ENCODE measurements at places on chromosomes 3 and 15.
A peak's percentile ranks its signal among the peaks of the same experiment; 100 is the strongest.

GRCh38 chr15:52405856-52406255, 110.3 kb upstream of the MYO5C start:
- no peak for DNase-seq

DNA sequence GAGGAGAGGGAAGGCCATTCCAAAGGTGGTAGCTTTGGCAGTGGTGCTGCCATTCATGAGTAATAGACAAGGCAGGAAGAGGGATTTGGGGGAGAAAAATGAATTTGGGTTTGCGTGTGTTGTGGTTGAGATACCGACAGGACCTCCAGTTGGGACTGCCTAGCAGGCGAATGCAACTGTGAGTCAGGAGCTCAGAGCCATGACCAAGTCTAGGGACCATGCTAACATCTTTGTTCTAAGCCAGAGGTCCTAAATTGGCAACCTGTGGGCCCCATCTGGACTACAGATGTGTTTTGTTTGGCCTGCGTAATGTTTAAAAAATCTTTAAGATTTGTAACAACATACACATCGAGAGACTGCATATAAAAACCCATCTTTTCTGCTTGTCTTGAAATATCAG, 61.6 kb downstream of the SAMMSON start:
- no peak for DNase-seq

- DNase-seq: no peak
Measured at GRCh38 chr3:116897382-116897781, 187.8 kb downstream of the TUSC7 start.

- peak; percentile 66 for DNase-seq
Measured at GRCh38 chr3:194485881-194486539, 792 bp downstream of the ATP13A3 start.

- no peak for DNase-seq
Measured at GRCh38 chr15:55770261-55770660, 27.3 kb upstream of the PRTG start.

DNA sequence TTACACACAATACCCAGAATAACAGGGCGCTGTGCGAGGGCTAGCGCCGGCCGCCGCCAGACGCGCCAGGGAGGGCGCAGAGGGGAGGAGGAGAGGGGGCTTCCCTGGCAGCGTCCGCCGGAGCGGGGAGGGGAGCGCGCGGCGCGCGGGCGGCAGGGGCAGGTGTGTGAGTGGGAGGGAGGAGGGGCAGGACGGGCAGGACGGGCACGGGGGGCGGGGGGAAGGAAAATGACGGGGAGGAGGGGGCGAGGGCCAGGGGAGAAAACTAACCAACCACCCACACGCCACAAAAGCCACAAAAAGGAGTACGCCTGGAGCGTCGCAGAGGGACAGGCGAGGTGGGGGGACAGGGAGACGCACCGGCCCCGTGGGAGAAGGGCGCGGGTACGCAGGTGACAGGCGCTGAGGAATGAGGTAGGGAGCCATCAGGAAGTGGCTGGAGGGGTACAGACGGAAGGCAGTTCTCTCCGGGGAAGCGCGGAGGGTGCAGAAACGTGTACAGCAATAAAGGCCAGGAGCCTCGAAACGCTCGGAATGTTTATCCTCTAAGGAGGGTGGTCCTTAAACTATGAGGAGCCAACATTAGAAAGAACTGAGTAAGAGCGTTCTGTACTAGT, 610 bp upstream of the SATB1 start:
- DNase-seq: peak; percentile 75

DNA sequence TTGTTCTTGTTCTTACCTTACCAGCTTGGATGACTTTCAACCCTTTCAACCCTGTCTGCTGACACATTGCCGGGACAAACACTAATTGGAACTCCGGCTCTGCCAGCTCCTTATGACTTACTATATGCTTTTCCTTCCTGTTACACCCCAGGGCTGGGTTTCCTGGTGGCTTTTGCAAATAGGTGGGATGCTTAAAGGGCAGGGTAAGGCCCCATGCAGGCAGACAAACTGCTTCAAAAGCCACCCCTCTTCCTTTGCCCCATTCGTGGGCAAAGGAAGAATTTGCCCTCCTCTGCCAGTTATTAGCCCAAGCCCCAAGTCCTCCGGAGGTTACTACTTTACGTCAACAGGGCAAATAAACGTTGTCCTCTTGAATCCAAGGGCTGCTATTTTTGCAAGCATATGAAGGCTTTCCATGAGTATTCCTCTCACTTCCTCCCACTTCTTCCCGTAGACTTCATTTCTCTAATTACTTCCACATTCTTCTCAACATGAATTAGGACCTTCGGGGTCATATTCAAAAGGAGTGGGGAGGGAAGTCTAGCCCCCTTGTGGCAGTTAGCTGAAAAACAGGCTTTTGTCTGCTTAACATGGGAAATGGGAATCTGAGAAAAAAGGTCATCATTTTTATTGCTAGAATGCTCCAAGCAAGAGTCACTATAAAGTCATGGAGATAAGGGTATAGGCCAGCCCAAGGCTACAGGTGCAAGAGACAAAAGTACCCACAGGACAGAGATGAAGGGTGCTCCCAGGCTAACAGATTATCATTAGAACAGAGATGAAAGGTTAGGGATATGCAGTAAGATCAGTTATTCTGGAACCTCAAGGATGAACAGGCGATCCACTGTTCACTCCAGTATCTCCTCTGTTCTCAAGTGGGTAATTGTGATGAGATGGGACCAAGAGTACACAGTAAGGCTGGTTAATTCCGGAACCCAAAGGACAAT, 56.3 kb upstream of the FSTL1 start:
- DNase-seq: no peak

DNA sequence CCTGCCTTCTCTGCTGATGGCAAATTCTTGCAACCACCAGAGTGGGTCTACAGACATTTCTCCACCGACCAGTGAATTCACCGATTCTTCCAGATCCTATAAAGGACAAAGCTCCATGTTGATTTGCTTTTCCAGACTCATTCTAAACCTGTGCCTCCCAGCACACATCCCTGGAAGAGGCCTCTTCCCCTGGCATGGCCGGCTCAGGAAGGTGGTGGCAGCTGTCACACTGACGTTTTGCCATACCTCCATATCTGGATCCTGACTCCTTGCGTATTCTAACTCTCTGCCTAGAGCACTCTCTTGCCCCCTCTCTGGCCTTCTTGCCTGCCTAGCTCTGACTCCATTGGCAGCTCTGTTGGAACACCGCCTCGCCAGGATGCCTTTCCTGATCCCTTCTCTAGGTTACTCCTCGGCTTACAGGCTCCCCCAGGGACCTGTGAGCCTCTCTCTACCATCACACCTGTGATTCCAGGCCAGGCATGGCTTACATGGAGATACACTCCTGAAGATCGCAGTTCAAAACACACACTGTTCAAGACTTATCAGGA, 31.0 kb downstream of the SLCO2A1 start:
- DNase-seq: no peak

DNA sequence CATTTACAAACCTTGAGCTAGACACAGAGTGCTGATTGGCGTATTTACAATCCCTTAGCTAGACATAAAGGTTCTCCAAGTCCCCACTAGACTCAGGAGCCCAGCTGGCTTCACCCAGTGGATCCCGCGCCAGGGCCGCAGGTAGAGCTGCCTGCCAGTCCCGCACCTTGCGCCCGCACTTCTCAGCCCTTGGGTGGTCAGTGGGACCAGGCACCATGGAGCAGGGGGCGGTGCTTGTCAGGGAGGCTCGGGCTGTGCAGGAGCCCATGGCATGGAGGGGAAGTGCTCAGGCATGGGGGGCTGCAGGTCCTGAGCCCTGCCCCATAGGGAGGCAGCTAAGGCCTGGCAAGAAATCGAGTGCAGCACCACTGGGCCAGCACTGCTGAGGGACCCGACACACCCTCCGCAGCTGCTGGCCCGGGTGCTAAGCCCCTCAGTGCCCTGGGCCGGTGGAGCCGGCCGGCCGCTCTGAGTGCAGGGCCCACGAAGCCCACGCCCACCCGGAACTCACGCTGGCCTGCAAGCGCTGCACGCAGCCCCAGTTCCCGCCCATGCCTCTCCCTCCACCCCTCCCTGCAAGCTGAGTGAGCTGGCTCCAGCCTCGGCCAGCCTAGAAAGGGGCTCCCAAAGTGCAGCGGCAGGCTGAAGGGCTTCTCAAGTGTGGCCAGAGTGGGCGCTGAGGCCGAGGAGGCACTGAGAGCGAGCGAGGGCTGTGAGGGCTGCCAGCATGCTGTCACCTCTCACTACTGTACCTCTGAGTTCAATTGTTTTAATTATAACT, 1213.9 kb downstream of the OTOL1 start:
- DNase-seq: peak; percentile 48

DNA sequence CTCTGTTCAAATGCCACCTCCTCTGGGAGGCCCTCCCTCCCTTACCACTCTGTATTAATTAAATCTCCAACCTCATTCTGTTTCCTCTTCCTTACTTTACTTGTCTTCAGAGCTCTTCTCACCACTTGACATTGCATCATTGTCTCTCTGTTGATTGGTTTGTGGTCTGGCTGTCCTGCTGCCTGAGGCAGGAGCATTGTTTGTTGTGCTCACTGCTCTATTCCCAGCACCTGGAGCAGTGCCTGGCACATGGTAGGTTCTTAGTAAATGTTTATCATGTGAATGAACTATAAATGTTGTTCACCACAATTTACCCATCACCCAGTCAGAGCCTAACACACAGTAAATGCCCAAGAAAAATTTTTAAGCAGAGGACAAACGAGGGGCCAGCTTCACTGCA, 6.7 kb upstream of the BFSP2 start:
- DNase-seq: no peak

- DNase-seq: no peak
Measured at GRCh38 chr3:55621648-55622047, 134.5 kb upstream of the WNT5A start.

DNA sequence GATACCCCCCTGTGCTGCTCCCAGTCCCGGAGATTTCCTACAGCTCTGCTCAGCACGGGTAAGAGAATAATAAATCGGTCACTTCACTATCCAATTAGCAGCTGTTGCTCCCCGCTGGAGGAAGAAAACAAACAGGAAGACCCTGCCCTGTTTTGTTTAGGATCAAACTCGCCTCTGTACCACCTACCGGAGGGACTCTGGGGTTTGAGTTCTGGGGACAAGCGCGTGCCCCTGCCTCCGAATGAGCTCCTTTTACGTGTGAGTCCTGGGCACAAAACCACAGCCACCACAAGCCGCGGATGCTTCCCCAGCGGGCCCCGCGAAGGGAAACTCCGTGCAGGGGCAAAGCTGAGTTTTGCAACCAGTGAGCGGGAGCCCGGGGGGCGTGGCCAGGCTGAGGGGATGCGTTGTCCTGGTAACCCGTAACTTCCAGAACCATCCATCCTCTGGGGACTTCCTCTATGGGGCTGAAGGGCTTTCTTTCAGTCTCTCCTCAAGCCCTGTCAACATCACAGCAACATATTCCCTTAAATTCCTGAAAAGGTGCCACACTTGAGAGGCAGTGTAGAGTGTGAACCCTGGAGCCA, 315.7 kb upstream of the PROK2 start:
- peak; percentile 89 for DNase-seq

DNA sequence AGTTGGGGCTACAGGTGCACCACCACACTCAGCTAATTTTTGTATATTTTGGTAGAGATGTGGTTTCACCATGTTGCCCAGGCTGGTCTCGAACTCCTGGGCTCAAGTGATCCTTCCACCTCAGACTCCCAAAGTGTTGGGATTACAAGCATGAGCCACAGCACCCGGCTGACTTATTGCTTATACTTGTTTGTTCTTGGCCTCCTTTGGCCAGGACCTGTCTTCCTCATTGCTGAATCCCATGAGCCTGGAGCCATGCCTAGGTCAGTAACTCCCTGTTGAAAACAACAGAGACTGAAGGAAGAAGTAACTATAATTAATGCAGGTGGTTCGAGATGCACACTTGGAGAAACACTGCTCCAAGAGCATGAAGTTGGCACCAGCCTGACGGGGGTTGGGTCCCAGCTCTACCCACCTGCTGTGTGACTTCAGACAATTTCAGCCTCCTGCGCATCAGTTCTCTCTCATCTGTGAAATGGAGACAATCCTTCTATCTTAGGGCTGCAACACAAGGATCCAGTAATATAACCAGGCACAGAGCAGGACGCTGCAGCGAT, 38.9 kb downstream of the CPN2 start:
- no peak for DNase-seq

DNA sequence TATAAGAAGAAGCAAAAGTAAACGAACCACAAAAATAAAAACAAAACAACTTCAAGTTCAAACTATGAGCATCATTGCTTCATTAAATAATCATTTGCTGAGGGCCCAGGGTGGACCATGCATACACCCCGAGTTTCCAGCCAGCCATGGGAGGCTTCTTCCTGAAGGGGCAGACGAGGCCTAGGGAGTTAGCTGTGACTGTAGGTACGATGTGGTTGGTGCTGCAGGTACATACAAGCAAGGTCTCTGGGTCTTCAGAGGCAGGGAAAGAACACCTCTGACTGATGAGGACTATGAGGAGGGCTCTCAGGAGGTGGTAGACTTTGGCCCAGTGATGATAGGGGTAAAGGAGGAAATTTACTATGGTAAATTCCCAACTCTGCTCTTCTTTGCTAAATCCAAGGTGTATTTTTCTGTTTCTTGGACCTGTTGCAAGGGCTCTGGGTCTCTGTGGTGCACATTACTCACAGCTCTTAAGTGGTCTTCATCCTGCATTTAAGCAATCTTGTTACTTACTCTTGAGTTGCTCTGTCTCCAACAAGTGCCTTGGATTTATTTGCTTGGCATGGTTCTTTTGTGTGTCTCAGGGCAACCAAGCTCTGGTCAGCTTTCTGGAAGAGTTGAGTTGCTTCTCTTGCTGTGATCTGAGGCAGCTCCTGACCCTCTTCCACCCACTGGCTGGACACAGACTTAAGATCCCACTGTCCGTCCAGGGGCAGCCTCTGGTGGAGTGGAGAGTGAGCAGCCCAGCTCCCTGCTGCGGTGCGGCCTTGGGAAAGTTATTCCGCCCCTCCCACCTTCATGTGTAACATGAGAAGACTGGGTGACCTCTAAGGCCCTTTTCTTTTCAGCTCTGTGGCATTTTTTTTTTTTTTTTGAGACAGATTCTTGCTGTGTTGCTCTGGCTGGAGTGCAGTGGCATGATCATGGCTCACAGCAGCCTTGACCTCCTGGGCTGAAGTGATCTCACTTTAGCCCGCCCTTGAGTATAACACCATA, 56.1 kb upstream of the KIF23 start:
- peak; percentile 51 for DNase-seq

GRCh38 chr3:78863306-78864203, 904.2 kb downstream of the ROBO1 start:
- DNase-seq: no peak

DNA sequence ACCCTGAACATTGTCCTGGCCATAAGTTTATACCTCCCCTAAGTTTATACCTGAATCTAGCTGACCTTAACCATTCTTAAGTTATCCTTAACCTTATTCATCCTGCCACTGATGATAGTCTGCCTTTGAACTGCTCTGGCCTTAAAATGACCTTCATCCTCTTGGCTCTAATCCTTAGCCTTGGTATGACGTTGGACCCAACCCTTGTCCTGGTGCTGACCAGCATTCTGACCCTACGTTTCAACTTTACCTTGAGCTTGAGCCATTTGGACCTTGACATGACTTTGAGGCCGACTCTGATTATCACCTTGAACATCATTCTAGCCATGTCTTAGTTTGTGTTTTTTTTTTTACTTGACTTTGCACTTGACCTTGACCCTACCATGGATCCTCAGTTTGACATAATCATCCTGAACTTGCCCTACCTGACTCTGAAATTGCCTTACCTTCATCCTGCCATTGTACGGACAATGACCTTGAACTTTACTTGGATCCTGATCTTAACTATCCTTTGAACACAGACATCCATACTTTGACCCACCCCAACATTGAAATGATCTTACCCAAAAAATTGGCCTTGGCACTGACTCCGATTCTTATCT, 61.1 kb upstream of the ACAD9 start:
- DNase-seq: no peak
